Mucosa of descending colon (tissue), 3 donors: ENCODE measurements at places on chromosomes 13 and 19. TPM values are rescaled to one million over a fixed set of nuclear protein-coding genes. Genes with fewer than 3 reads are reported as not detected.

Gene CRTC1
- 11.5 TPM for total RNA-seq

Gene IGSF23
- total RNA-seq = not detected

Gene GPR4
- total RNA-seq = 0.84 TPM

Gene SH3GL1
- 31.7 TPM for total RNA-seq

Gene CLASRP
- total RNA-seq = 79.4 TPM

Gene NLRP12
- total RNA-seq = 0.19 TPM

Gene CALR3
- total RNA-seq = not detected

Gene NXNL1
- total RNA-seq = not detected

Gene HS6ST3
- 0.14 TPM for total RNA-seq

Gene PEAK3
- 1.1 TPM for total RNA-seq

Gene ZNF726
- 8.5 TPM for total RNA-seq

Gene LHB
- total RNA-seq = not detected

Gene RBM26
- 34.0 TPM for total RNA-seq
